ENCODE measurements at places on chromosomes 2 and 18. TPM values are rescaled to one million over a fixed set of nuclear protein-coding genes. Genes with fewer than 3 reads are reported as not detected.

RNF125 gene
- total RNA-seq: 8.1 TPM

ANKRD29 gene
- 56.5 TPM for total RNA-seq

DNA sequence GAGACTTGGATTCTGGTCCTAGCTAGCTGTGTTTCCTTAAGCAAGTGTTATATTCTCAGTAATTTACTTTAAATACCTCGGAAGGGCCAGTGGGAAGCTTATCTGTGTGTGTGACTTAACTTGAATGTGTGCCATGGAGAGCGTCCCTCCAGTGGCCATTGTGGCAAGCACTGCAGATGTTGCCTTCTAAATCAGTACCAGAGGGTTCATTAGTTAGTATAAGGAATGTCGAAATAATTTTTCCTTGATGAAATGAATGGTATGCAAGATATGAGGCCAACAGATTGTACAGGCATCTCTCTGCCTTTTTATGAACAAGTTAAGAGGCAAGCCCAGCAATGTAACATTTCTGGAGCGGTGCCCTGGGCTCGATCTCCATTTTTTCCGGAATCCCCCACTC, 52.0 kb downstream of the FBXO36 start:
- H3K4me3 ChIP-seq: no peak overlapping the region
- no peaks in the 10 kb centered on the region for H3K4me1 ChIP-seq
- H3K36me3 ChIP-seq: no peaks in the 10 kb centered on the region
- DNase-seq: no peak
- H3K27me3 ChIP-seq: no peaks in the 10 kb centered on the region
- no peak overlapping the region for H3K27ac ChIP-seq

DNA sequence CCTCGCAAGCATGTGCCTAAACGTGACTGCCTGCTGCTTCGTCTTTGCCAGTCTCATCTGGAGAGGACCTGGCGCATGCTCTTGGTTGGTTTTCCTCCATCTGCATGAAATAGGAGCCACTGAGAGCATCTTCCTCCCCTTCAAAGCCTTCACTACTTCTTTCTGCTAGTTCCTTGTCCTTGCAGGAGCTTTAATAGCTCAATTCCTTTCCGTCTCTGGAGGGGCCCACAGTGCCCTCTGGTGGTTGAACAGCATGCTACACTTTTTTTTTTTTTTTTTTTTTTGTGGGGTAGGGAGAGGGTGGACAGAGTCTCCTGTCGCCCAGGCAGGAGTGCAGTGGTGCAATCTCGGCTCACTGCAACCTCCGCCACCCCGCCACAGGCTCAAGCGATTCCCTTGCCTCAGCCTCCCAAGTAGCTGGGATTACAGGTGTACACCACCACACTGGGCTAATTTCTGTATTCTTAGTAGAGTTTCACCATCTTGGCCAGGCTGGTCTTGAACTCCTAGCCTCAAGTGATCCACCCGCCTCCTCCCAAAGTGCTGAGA, 59.6 kb downstream of the SP110 start:
- no peak overlapping the region for H3K27ac ChIP-seq
- peak; percentile 58 for DNase-seq
